ENCODE measurements at places on chromosomes 5 and 9.
A peak's percentile ranks its signal among the peaks of the same experiment; 100 is the strongest.

DNA sequence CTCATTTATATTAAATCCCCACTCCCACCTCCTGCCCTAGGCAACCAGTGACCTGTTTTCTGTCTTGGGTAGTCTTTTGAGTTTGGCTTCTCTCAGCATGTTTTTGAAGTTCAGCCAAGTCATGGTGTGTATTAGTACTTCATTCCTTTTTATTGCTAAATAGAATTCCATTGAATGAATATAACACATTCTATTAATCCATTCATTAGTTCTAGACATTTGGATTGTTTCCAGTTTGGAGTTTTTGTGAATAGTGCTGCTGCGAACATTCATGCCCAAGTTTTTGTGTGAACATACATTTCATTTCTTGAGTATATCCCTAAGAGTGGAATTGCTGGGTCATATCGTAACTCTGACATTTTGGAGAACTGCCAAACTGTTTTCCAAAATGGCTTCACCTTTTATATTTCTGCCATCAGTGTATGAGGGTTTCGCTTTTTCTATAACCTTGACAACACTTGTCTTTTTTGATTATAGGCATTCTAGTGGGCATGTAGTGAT is 2.7 kb downstream of the ZNF346 start:
- peaks cover 26% of the 10 kb centered on the region for H3K4me1 ChIP-seq
- no peak for DNase-seq
- peaks cover 9% of the 10 kb centered on the region for H3K36me3 ChIP-seq
- no peak overlapping the region for H3K27ac ChIP-seq

- H3K27me3 ChIP-seq = no peaks in the 10 kb centered on the region
- H3K4me3 ChIP-seq = no peak overlapping the region
- no peaks in the 10 kb centered on the region for H3K4me1 ChIP-seq
- no peaks in the 10 kb centered on the region for H3K36me3 ChIP-seq
- H3K27ac ChIP-seq = no peak overlapping the region
Observed at GRCh38 chr5:130234816-130235215, 330.6 kb downstream of the CHSY3 start.

GRCh38 chr5:146852089-146852488 is 26.5 kb downstream of the PPP2R2B start:
- no peaks in the 10 kb centered on the region for H3K36me3 ChIP-seq
- H3K4me1 ChIP-seq = no peaks in the 10 kb centered on the region
- no peak overlapping the region for H3K27ac ChIP-seq
- DNase-seq = no peak
- no peaks in the 10 kb centered on the region for H3K27me3 ChIP-seq

GRCh38 chr5:4116834-4117233 is 521.2 kb downstream of the IRX1 start:
- no peak for DNase-seq
- H3K27me3 ChIP-seq = no peaks in the 10 kb centered on the region
- H3K36me3 ChIP-seq = no peaks in the 10 kb centered on the region
- H3K27ac ChIP-seq = no peak overlapping the region

- DNase-seq = no peak
- no peak overlapping the region for H3K27ac ChIP-seq
- no peaks in the 10 kb centered on the region for H3K36me3 ChIP-seq
- H3K27me3 ChIP-seq = no peaks in the 10 kb centered on the region
Observed at GRCh38 chr5:79697222-79698170, 7.9 kb downstream of the CMYA5 start.

- H3K4me1 ChIP-seq = peaks cover 8% of the 10 kb centered on the region
- no peak overlapping the region for H3K27ac ChIP-seq
- H3K4me3 ChIP-seq = no peak overlapping the region
- H3K36me3 ChIP-seq = no peaks in the 10 kb centered on the region
- H3K27me3 ChIP-seq = peaks cover 51% of the 10 kb centered on the region
Observed at GRCh38 chr9:124768334-124768733, 2.8 kb downstream of the NR6A1 start.

GRCh38 chr5:110463106-110463505 is 263.4 kb downstream of the TMEM232 start:
- no peaks in the 10 kb centered on the region for H3K36me3 ChIP-seq
- H3K4me1 ChIP-seq = no peaks in the 10 kb centered on the region

DNA sequence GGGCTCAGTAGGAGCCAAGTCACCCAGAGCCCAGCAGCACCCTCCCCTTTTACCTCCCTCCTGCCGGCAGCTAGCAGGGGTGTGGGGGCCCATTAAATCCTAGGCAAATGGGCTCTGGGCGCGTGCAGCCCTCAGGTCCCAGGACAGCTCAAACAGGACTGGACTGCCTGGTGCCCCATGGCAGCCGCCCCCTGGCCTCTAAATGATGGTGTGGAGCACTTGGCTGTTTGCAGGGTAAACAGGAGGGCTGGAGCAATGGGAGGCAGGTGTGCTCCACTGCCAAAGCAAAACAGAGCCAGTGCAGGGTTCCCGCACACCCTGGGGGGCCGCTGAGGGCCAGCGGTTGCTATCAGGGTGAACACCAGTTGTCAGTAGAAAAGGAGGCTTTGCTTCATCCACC is 55.9 kb upstream of the C5orf58 start:
- H3K4me1 ChIP-seq = no peaks in the 10 kb centered on the region
- DNase-seq = no peak
- no peak overlapping the region for H3K27ac ChIP-seq

DNA sequence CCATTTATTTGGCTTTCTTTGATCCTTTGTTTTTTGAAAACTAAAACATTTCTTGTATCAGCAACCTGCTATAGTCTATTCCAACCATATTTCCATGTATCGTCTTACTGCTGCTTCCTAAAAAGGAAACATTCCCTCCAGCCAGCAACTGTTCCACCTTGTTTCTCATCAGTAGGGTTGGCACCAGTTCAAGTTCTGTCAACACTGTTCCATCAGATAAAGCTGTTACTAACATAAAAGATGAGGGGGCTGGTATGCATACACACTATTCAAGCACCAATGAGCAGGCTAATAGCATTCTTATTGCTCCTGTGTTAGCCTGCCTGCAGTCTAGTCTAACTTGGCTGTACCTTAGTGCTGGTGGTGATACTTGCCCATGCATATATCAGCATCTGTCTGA is 178.3 kb downstream of the CWC27 start:
- H3K27me3 ChIP-seq = no peaks in the 10 kb centered on the region
- DNase-seq = no peak
- no peak overlapping the region for H3K27ac ChIP-seq
- no peaks in the 10 kb centered on the region for H3K36me3 ChIP-seq
- H3K4me3 ChIP-seq = no peak overlapping the region

- no peaks in the 10 kb centered on the region for H3K36me3 ChIP-seq
- peaks cover 37% of the 10 kb centered on the region for H3K4me1 ChIP-seq
- peaks cover 91% of the 10 kb centered on the region for H3K27me3 ChIP-seq
- no peak for DNase-seq
- no peak overlapping the region for H3K27ac ChIP-seq
- H3K4me3 ChIP-seq = peak overlapping the region; percentile 35
Observed at GRCh38 chr9:126612813-126613641, 701 bp upstream of the LMX1B start.

- DNase-seq = no peak
- no peaks in the 10 kb centered on the region for H3K27me3 ChIP-seq
- H3K4me3 ChIP-seq = no peak overlapping the region
- no peaks in the 10 kb centered on the region for H3K36me3 ChIP-seq
- H3K4me1 ChIP-seq = no peaks in the 10 kb centered on the region
Observed at GRCh38 chr5:31824869-31825517, 186.1 kb downstream of the PDZD2 start.

- H3K4me1 ChIP-seq = peaks cover 7% of the 10 kb centered on the region
- no peaks in the 10 kb centered on the region for H3K27me3 ChIP-seq
- H3K36me3 ChIP-seq = no peaks in the 10 kb centered on the region
- H3K4me3 ChIP-seq = no peak overlapping the region
Observed at GRCh38 chr5:34743878-34744277, 87.8 kb downstream of the RAI14 start.

DNA sequence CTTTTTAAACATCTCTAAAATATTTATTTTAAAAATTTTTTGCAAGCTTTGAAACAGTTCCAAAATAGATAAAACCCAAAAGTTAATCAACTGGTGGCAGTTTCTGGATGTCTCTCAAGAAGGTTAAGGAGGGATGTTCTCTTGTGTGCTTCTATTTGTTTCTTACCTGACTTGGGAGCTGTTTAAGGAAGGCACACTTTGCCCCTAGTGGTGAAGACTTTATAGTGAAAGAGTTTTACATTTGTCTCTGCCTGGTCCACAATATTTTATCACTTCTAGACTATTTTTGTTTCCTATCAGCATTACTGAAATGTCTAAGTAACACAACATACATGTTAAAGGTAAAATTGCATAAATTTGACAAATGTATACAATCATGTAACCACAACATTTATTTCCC is 552.8 kb downstream of the SEMA5A start:
- H3K4me1 ChIP-seq = no peaks in the 10 kb centered on the region
- no peak overlapping the region for H3K4me3 ChIP-seq
- no peak overlapping the region for H3K27ac ChIP-seq
- no peaks in the 10 kb centered on the region for H3K27me3 ChIP-seq
- DNase-seq = no peak

GRCh38 chr5:584216-584615 is 27.9 kb upstream of the CEP72 start:
- no peak for DNase-seq
- H3K4me1 ChIP-seq = no peaks in the 10 kb centered on the region
- H3K36me3 ChIP-seq = no peaks in the 10 kb centered on the region
- no peak overlapping the region for H3K4me3 ChIP-seq
- H3K27me3 ChIP-seq = peaks cover 35% of the 10 kb centered on the region

DNA sequence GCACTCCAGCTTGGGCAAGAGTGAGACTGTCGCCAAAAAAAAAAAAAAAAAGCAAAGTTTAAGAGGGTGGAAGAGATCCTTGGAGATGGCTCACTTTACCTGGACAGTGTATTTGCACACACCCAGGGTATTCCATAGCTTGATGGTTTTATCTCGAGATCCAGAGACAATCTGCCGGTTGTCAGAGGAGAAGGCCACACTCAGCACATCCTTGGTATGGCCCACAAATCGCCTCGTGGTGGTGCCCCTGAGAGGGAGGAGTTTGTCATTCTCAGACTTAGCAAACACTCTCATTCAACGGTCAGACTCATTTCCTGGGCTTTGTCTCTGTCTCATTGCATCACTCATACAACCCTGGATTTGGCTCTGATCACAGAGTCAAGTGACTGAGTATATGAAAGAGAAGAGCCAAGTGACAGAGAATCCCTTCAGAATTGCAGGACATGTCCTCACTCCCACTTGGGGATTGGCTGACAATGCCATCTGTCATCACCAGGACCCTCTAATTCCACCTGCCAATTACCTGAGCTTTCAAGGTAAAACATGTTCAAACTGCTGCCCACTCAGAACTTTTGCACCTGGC is 2.2 kb downstream of the RACK1 start:
- no peaks in the 10 kb centered on the region for H3K27me3 ChIP-seq
- H3K4me3 ChIP-seq = peak overlapping the region; percentile 79
- H3K36me3 ChIP-seq = peaks cover 59% of the 10 kb centered on the region
- H3K27ac ChIP-seq = no peak overlapping the region
- H3K4me1 ChIP-seq = peaks cover 34% of the 10 kb centered on the region
- DNase-seq = no peak

DNA sequence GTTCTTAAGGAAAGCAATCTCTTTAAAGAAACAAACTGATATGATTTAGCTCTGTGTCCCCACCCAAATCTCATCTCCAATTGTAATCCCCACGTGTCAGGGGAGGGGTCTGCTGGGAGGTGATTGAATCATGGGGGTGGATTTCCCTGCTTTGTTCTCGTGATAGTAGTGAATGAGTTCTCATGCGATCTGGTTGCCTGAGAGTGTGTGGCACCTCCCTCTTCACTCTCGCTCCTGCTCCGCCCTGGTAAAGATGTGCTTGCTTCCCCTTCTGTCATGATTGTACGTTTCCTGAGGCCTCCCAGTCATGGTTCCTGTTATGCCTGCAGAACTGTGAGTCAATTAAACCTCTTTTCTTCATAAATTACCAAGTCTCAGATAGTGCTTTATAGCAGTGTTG is 412.7 kb upstream of the SMC2 start:
- no peak overlapping the region for H3K27ac ChIP-seq
- DNase-seq = no peak
- H3K27me3 ChIP-seq = no peaks in the 10 kb centered on the region
- no peak overlapping the region for H3K4me3 ChIP-seq

DNA sequence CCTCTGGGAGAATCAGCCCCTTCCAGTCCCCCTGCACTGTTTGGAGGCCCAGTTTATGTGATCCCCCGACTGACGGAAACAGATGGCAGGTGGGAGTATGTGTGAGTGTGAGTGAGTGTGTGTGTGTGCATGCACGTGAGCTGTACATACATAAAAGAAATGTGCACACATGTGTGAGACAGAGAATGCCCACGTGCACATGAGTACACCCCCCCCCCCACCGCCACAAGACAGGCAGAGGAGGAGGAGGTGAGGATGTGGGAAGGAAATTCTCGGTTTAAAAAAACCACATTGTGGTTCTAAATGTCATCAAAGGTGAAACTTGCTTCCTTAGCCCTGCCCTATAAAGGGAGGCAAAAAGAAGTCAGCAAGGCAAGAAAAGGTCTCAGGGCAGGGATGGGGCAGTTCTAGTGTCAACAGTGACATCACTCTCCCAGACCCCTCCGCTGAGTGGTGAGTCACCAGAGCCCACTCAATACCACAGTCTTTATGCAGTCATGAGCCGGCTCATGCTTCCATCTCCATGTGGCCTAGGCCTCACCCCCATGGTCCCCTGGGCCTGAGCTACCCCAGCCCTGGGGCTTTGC is 79.2 kb upstream of the HSPA9 start:
- peaks cover 14% of the 10 kb centered on the region for H3K27me3 ChIP-seq
- no peak overlapping the region for H3K27ac ChIP-seq
- DNase-seq = no peak
- peaks cover 6% of the 10 kb centered on the region for H3K4me1 ChIP-seq
- no peaks in the 10 kb centered on the region for H3K36me3 ChIP-seq
- H3K4me3 ChIP-seq = no peak overlapping the region

GRCh38 chr9:134870301-134870694 is 10.3 kb upstream of the FCN2 start:
- H3K36me3 ChIP-seq = no peaks in the 10 kb centered on the region
- H3K4me1 ChIP-seq = no peaks in the 10 kb centered on the region
- no peaks in the 10 kb centered on the region for H3K27me3 ChIP-seq
- no peak for DNase-seq

GRCh38 chr5:173247041-173247440 is 12.0 kb upstream of the NKX2-5 start:
- DNase-seq = no peak
- no peaks in the 10 kb centered on the region for H3K36me3 ChIP-seq
- H3K27ac ChIP-seq = no peak overlapping the region
- H3K27me3 ChIP-seq = peaks cover 99% of the 10 kb centered on the region
- peaks cover 14% of the 10 kb centered on the region for H3K4me1 ChIP-seq
- no peak overlapping the region for H3K4me3 ChIP-seq

DNA sequence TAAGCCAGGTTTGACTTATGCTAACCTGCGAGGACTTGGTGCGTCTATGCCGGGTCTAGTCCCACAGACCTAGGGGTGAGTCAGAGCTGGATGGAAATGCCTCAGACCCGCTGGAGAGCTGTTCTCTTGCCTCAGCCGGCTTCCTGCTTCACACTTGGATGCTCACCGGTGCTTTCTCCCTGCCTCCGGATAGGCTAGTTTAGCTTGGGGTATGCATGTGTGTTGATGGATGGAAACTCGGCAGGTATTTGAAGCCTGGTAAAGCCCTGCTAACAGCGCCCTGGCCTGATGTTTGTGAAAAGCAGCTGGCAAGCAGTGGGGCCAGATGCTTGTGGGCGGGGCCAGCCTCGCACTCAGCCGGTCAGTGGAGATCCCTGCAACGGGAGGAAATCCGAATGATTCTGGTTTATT is 29.3 kb downstream of the PRRC2B start:
- DNase-seq = peak; percentile 58
- H3K4me1 ChIP-seq = peaks cover 57% of the 10 kb centered on the region
- H3K27me3 ChIP-seq = no peaks in the 10 kb centered on the region

GRCh38 chr9:98550206-98550820 is 158.4 kb downstream of the GABBR2 start:
- no peak for DNase-seq
- H3K27ac ChIP-seq = no peak overlapping the region
- H3K4me3 ChIP-seq = no peak overlapping the region
- H3K36me3 ChIP-seq = no peaks in the 10 kb centered on the region
- H3K27me3 ChIP-seq = no peaks in the 10 kb centered on the region
